ENCODE measurements at places on chromosomes 4 and X.

- DNase-seq, result no peak
Measured at GRCh38 chr4:158936238-158936637, 166.6 kb upstream of the RAPGEF2 start.

DNA sequence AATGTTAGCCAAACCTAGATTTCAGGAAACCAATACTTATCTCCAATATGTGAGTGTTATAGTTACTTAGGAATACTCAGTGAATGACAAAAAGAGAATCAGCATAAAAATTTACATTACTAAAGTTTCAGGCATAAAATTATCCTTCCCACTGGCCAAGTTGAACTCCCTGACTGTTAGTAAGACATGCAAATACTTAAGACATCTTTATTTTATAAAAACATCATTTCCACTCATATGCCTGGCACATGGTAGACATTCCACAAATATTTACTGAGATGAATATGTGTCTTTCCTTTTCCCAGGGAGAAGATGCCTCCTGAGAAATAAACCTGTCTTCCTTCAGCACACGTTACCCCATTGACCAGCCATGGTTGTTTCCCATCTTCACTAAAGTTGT lies 7.3 kb downstream of the VEGFD start:
- DNase-seq, result no peak

GRCh38 chr4:54076673-54077072 lies 12.3 kb upstream of the CHIC2 start:
- DNase-seq, result no peak

DNA sequence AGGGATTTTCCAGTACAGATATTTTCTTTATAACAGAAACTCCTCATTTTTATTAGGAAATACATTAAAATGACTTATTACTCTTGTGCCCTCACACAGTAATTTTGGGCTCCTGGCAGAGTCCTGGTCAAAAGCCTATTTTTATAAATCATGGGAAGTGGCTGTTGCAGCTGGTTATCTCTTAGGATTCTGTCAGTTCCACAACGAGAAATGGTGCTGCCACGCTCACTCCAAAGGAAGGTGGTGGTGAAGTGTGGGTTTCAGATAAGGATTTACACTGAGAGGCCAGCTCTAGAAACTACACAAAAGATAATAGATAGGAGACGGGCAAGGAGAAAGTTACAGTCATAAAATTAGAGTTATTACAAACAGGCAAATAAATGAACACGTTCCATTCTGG lies 159.2 kb upstream of the FAM241A start:
- DNase-seq, result no peak

DNA sequence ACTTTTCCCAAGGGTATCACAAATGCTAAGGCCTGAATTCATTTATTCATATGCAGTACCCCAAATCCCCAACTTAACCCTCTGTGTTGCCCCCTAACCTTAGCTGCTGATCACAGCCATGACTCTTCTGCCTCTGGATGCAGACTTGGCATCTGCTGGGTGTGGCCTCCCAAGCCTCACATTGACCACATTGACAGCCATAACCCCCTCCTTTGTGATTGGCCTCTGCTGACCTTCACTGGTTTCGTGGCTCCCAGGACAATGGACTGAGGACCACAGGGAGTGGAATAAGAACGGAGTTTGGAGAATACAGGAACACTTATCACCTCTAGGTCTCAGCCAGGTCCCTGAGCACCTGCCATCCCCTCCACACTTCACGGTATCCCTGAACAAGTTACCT lies 123.6 kb upstream of the CPEB2 start:
- no peak for DNase-seq

DNA sequence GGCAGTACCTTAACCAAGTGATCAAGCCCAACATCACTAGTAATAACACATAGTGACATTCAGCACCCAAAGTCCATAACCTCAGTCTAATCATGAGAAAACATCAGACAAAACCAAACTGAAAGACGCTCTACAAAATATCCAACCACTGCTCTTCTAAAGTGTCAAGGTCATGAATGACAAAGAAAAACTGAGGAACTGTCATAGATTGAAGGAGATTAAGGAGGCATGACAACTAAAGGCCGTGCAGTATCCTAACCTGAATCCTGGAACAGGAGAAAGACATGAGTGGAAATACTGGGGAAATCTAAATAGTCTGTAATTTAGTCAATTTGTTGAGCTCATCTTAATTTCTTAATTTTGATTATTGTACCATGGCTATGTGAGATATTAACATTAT lies 38.2 kb upstream of the EXOC1L start:
- no peak for DNase-seq

DNA sequence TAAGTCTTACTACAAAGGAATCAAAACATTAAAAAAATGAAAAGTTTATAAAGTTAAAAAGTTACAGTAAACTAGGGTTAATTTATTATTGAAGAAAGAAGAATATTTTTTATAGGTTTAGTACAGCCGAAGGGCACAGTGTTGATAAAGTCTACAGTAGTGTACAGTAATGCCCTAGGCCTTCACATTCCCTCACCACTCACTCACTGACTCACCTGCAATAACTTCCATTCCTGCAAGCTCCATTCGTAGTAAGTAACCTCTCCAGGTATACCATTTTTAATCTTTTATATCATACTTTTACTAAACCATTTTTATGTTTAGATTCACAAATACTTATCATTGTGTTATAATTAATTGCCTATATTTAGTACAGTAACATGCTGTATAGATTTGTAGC lies 307.5 kb upstream of the FAM241A start:
- DNase-seq, result no peak

DNA sequence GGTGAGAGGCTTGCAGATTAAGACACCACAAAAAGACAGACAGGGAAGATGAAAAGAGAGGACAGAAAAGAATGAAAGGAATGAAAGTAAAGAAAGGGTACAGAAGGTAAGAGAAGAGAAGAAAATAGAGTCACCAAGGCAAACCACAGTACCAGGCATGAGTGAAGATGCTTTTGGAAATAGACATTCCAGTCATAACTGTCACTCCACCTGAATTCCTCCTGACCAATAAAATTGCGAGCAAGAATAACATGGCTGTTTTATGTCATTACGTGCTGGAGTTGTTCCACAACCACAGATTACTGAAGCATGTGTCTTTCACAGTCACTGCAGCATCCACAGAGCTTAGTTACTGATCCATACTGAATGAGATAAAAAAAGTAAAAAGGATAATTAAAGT lies 864.9 kb upstream of the SLIT2 start:
- DNase-seq, result no peak

GRCh38 chr4:36316607-36317006 lies 35.2 kb downstream of the DTHD1 start:
- no peak for DNase-seq

DNA sequence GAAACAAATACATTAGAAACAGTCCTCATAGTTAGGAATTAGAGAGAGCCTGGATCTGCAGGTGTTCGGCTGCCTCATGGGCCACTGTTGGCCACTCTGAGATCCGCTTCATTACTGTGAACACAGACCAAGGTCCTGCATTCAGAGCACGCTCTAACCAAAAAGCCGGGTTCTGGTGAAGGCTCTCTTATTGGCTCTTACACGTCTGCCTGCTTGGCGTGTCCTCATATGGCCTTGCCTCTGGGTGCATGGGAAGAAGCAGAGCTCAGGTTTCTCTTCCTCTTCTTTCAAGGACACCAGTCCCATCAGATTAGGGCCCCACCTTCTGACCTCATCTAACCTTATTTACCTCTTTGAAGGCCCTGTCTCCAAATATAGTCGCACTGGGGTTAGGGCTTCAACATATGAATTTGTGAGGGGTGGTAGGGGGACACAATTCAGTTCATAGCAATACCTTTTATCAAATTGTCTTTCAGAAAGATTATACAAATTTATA lies 37.1 kb upstream of the ELF2 start:
- DNase-seq, result no peak

DNA sequence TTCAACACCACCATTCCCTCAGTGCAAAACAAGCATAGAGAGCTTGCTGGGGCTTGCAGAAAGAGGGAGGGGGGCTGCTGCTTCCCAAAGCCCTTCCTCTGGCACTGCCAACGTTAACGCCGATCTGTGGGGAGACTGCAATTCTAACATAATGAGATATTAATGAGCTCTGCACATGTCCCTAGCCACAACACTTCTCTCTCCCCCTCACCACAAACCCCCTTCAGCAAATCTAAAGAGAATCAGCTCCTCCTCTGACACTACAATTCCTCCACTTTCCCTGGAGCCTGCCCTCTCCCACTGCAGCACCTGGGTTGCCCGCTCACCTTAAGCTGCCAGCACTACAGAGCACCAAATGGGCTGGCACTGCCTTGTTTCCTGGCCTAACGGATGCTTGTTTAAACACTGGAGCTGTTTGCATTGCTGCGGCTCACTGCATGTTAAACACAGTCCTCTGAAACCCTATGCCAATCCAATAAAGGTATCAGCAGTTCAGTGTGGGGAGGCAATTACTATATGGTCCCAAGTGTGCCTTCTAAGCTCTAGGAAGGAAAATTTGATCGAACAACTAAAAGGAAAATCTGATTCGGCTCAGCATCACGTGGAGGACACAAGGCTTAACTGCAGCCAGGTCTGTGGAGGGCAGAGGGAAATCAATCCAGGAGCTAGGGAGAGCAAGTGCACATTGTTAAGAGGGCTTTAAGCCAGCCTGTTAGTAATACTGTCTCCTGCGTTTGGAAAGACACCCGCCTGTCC lies 232.4 kb downstream of the MAML3 start:
- DNase-seq, result no peak

GRCh38 chrX:47198026-47198686 lies 4.5 kb downstream of the UBA1 start:
- no peak for DNase-seq

- no peak for DNase-seq
Measured at GRCh38 chr4:183609151-183609550, 49.8 kb downstream of the RWDD4 start.

DNA sequence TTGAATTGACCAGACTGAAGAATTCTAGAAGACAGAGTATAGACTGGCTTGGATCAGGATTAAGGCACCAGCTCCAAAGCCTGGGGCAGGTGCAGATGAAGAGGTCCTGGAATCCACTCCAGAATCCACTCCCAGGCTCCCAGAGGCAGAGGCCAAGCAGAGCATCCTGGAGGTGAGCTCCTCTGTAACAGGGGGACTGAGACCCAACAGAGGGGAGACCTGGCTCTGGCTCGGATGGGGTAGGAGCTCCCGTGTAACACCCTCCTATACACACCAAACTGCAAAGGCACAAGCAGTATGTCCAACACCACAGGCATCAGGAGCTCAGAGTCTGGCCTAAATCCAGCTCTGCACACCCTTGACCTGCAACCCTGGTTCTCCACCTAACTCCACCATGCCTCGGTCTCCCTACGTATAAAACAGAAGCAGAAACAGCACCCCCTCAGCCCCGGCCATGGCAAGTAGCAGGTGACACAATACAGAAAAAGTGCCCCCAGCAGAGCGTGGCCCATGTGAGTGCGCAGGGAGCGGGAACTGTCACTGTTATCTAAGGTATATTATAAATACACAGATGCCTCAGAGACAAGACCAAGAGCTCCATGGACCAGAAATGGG lies 14.9 kb downstream of the RNF212 start:
- no peak for DNase-seq

GRCh38 chrX:74344280-74344622 lies 40.3 kb downstream of the ZCCHC13 start:
- DNase-seq, result no peak

DNA sequence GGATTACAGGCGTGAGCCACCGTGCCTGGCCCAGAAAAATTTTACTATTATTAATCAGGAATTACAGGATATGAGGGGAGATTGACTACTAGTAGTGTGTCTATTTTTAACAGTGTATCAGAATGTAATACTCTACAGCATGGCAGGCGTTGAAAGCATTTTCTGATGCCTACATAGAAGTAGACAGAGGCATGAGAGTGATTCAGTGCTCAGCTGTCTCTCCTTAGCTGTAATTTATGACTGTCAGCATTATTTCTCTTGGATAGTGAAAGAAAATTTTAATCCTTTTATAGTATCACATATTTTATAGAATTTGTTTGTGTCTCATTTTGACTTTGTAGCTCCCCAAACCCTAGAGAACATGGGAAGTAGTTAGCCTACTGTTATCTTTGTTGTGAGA lies 20.7 kb downstream of the ARHGAP24 start:
- DNase-seq, result no peak

GRCh38 chr4:102518703-102519131 lies 17.6 kb downstream of the NFKB1 start:
- no peak for DNase-seq

DNA sequence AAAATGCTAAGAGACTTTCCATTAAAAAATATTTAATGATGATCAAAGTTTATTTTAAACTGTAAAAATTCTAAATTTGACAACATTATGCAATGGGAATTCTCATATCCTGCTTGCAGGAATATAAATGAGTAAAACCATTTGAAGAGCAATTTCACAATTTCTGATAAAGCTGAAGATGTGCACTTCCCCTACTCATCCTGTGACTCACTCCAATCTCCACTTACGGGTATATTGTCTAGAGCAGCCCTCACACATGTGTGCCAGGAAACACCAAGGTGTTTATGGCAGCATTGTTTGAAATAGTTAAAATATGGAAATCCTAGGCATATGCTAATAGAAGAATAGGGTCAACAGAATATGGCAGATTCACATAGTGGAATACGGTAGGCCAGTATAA lies 158.4 kb downstream of the PDHA2 start:
- DNase-seq, result no peak

DNA sequence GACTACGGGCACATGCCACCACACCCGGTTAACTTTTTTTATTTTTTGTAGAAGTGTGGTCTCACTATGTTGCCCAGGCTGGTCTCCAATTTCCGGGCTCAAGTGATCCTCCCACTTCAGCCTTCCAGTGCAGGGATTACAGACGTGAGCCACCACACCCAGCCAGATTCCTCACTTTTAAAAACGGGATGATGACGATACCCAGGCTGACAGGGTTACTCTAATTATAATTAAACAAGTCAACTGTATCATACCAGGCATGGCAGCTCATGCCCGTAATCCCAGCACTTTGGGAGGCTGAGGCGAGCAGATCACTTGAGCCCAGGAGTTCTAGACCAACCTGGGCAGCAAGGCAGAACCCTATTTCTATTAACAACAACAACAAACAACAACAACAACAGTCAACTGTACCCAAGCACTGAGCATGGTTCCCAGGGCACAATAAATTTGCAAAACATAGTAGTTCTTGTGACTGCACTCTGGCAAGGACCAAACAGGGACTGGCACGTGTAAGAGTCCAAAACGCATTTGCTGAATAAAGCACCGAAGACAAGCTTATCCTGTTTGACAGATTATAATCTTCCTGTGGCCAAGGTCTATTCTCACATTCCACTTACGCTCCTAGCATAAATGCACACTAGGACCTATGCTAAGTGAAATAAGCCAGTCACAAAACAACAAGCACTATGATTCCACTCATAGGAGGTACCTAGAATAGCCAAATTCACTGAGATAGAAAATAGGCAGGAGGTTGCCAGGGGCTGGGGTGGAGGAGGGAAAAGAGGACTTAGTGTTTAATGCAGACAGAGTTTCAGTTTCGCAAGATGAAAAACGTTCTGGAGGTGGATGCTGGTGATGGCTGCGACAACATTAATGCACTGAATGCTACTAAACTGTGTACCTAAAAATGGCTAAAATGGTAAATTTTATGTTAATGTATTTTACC lies 77.5 kb downstream of the IRF2 start:
- DNase-seq, result no peak

Measured in stimulated activated CD4-positive, alpha-beta T cell treated with anti-CD3 and anti-CD28 coated beads, Interleukin-1b, Interleukin-23, amount 100 ng/mL, for 24 hours (primary cell).